Progenitor cell of endocrine pancreas (in vitro differentiated cells): ENCODE measurements at places on chromosomes 5 and 9.
A peak's percentile ranks its signal among the peaks of the same experiment; 100 is the strongest.

DNA sequence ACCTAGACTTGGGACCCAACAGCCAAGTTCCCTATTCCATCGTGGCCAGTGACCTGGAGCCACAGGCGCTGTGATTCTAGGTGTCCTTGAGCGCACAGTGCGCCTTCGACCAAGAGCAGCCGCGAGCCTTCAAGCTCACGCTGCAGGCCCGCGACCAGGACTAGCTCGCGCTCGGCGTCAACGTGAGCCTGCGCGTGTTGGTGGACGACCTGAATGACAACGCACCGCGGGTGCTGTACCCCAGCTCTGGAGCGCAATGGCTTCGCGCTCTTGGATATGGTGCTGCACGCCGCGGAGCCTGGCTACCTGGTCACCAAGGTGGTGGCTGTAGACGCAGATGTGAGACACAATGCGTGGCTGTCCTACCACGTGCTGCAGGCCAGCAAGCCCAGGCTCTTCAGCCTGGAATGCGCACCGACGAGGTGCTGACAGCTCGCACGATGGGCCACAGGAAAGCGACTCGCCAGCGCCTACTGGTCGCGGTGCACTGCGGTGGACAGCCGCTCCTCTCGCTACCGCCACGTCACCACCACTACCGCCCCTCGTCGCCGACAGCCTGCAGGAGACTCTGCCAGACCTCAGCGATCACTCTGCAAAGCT lies 11.4 kb downstream of the PCDHGA12 start:
- no peak overlapping the region for H3K27ac ChIP-seq
- no peaks in the 10 kb centered on the region for H3K27me3 ChIP-seq
- H3K4me3 ChIP-seq, result no peak overlapping the region
- no peak for DNase-seq
- H3K4me1 ChIP-seq, result no peaks in the 10 kb centered on the region

GRCh38 chr5:106720367-106720766 lies 950.4 kb downstream of the EFNA5 start:
- H3K36me3 ChIP-seq, result no peaks in the 10 kb centered on the region
- H3K27ac ChIP-seq, result no peak overlapping the region
- H3K27me3 ChIP-seq, result no peaks in the 10 kb centered on the region

GRCh38 chr5:111953351-111954127 lies 196.5 kb upstream of the NREP start:
- no peaks in the 10 kb centered on the region for H3K4me1 ChIP-seq
- no peak overlapping the region for H3K27ac ChIP-seq
- DNase-seq, result no peak

GRCh38 chr5:34586117-34586885 lies 69.8 kb upstream of the RAI14 start:
- H3K4me3 ChIP-seq, result peak overlapping the region; percentile 27
- DNase-seq, result no peak
- H3K36me3 ChIP-seq, result peaks cover 3% of the 10 kb centered on the region
- H3K4me1 ChIP-seq, result peaks cover 30% of the 10 kb centered on the region
- H3K27ac ChIP-seq, result peak overlapping the region; percentile 91

DNA sequence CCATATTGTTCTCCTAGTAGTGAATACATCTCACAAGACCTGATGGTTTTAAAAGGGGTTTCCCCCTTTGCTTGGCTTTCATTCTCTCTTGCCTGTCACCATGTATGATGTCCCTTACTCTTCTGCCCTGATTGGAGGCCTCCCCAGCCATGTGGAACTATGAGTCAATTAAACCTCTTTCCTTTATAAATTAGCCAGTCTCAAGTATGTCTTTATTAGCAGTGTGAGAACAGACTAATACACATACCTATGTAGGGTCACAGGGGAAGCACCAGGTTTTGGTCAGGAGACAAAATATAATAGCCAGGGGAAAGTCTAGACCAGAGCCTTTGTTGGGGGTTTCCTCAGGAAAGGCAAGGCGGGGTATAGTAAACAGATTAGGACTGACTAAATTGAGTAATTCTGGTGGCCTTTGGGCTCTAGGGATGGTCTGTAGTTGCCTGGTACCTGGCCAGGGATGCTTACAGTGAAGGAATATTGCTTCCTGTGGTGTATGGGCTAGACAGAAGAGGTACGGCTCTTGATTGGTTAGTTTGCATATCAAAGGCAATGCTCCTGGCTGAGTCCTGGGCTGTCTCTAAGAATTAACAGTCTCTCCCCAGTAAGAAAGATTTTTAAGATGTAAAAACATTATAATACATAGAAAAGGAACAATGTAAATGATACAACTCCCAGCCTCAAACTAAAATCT lies 254.5 kb downstream of the ELAVL2 start:
- H3K4me1 ChIP-seq, result no peaks in the 10 kb centered on the region
- no peak overlapping the region for H3K4me3 ChIP-seq
- H3K27ac ChIP-seq, result no peak overlapping the region
- DNase-seq, result no peak
- no peaks in the 10 kb centered on the region for H3K36me3 ChIP-seq
